ENCODE measurements at places on chromosomes 1 and 21. TPM values are rescaled to one million over a fixed set of nuclear protein-coding genes. Genes with fewer than 3 reads are reported as not detected.

PLA2G2A gene
- not detected for total RNA-seq

- DNase-seq, result no peak
Measured at GRCh38 chr21:16742131-16742641, 770.7 kb upstream of the CXADR start.

DNA sequence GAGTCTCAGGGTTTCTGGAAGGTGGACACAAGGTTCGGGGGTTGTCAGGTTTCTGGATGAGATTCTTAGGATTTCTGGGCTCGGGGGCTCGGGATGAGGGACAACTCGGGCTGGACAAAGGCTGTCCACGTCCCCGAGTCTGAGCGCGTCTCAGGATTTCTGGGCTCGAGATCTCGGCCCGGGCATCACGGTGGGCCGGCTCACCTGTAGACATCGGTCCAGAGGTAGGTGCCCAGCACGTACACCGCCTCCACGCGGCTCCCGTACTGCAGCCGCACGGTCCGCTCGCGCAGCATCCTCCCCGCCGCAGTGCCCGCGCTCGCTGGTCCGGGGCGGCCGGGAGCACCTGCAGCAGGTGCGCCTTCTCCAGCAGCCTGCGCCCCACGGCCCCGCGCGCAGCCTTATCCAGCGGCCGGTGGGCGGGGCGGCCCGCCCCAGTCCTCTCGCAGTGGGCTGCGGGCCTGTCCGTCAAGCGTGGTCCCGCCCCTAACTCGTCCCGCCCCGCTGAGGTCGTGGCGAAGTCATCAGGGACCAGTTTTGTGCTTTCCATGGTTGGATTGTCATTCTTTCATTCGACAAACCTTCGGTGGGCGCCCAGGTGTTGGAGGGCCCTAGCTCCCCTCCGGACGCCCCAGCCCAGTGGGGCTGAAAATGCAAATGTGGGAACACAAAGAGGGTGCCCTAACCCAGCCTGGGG lies at the start of gene PADI2:
TSS of gene PADI2 (minus strand) at position 376 of the 697 bp plus-strand sequence. CDS start at position 296, 80 bp downstream.
- DNase-seq, result peak; percentile 29

- no peak for DNase-seq
Measured at GRCh38 chr1:61636376-61636775, 88.6 kb downstream of the TM2D1 start.

DNA sequence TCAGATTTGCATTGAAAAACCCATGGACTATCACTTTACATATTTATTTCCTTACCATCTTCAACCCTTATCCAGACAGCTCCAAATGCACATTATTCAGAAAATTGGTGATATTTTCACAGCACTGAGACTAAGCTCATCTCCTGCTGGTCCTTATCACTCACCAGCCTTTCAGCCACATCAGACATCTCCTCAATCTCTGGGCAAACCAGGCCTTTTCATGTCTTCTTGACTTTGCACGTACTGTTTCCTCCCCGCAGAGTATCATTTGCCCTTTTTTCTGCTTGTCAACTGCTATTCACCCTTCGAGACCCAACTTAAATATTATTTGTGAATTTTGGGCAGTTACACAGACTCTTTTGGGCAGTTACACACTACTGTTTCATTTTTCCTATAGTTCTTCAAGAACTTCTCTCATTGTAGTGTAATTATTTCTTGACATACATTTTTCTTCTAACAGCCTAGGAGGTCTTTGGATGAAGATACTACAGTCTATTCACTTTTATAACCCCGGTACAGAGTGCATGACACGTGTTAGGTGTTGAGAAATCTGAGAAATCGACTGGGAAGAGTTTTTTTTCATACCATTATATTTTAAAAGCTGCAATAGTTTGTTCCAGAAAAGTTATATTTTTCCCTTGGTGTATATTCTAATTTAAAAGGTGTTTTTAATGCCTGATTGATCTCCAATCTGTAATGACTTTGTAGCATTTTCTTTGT lies 98.0 kb downstream of the FGGY start:
- no peak for DNase-seq

All from fibroblast of villous mesenchyme (primary cell).